ENCODE measurements at places on chromosomes 16 and 17.

- DNase-seq = no peak
Measured at GRCh38 chr16:9971907-9972306, 210.3 kb downstream of the GRIN2A start.

DNA sequence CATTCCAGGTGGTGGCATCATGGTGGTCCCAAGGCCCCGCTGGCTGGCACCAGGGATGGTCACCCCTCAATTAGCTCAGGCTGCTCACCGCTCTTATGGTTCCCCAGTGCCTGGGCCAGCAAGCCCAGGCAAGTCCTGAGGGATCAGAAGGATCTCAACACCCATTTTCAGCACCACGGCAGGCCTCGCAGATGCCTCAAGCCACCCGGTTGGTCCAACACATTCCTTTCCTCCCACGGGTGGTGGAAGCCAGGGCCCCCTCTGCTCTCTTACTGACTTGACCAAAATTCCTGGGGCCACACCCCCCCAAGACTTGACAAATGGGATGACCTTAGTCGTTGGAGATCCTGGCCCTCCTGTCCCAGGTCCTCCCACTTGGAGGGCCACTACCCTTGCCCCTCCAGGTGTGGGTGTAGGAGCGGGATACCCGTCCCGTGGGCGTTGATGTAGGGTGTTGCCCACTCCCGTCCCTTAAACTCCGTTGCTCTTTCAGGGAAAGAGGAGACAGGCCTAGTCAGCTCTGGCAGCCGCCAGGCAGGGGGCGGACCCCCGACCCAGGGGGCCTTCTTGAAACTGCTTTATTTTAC is 5.9 kb downstream of the ZNF205 start:
- no peak for DNase-seq

GRCh38 chr16:29729116-29729521 is 16.7 kb downstream of the C16orf54 start:
- DNase-seq = no peak

DNA sequence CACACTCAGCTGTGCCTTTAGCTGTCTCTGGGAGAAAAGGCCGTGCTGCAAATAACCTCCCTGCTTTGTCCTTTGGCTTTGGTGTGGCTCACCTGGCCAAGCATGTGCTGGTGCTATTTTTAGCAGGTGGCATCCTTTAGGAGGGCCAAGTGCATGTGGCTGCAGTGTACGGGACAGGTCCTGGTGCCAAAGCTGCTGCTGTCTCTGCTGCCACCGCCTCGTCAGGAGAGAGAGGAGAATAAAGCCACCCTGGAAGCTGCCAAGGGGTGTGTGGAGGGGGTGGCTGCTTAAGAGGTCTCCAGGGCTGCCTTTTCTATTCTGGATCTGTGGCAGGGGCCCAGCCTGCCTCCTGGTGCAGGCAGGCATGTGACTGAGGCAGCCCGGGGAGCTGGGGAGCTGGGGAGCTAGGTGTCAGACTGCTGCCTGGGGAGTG is 6.2 kb downstream of the AKAP1 start:
- no peak for DNase-seq

DNA sequence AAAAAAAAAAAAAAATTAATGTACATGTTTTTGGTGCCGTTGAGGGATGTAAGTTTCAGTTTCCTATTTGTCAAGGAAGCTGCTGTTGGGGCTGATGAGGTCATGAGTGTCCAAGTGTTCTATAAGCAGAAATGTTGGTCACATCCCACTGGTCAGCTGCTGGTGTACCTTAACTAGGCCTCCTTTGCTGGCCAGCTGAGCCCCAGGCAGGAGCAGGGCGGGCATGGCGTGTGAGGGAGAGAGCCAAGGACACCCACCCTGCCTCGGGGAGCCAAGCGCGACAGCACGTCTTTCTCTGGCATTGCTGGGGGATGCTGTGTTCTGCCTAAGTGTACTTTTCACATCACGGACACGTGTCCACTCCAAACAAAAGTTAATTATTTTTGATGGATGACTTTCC is 108.1 kb upstream of the CDC42EP4 start:
- DNase-seq = no peak

Measured in testis (tissue), 5 donors.